ENCODE measurements at places on chromosomes 12 and 14.

- no peak for DNase-seq
Observed at GRCh38 chr12:4307593-4308333, 13.2 kb upstream of the TIGAR start.

DNA sequence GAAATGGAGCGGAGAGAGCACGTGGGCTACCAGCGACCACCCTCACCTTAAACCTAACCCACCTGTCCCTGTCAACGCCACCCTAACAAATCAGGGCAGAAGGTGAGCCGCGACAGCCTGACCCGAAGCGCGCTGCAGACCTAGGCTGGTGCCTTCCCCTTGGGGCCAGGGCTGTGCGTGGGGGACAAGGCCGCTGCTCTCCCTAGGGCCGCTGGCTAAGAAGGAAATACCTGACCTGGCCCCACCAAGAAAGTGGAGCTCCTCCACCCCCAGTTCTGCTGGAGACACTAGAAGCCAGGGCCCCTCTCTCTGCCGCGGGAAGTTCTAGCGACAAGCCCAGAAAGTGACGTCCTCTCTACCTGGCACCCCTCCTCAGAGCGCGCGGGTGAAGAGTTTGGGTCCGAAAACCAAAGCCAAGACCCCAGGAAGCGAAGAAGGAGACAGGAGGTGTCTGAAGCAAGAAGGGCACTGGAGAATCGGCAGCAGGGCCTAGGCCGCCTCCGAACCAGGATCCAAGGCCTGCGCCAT, 7.5 kb downstream of the SIX1 start:
- no peak for DNase-seq

DNA sequence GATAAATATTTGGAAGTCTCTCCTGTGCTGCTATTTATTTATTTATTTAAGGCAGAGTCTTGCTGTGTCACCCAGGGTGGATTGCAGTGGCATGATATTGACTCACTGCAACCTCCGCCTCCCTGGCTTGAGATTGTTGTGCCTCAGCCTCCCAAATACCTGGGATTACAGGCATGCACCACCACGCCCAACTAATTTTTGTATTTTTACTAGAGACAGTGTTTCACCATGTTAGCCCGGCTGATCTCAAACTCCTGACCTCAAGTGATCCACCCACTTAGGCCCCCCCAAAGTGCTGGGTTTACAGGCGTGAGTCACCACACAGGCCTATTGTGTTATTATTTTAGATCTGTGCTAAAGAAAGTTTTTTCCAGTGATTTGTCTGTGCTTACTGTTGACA, 225.2 kb downstream of the CCER1 start:
- no peak for DNase-seq

- no peak for DNase-seq
Observed at GRCh38 chr12:121955258-121956237, 37.2 kb downstream of the CFAP251 start.

DNA sequence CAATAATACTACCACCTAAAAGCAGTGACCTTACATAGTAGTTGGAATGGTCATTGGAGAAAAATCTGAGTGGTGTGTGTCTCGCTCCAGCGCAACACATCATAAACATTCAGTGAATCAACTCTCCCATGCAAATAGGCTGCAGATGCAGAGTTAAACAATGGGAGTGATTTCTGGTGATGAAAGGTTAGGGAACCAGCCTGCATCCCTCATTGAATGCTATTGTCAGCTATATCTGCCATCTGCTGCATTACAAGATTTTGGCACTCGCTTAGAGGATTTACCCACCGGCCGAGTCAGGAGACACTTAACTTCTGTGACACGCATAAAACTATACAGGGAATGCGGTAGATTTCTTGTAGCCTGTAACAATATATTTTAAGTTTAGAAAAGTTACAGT, 900.9 kb downstream of the FLRT2 start:
- no peak for DNase-seq

DNA sequence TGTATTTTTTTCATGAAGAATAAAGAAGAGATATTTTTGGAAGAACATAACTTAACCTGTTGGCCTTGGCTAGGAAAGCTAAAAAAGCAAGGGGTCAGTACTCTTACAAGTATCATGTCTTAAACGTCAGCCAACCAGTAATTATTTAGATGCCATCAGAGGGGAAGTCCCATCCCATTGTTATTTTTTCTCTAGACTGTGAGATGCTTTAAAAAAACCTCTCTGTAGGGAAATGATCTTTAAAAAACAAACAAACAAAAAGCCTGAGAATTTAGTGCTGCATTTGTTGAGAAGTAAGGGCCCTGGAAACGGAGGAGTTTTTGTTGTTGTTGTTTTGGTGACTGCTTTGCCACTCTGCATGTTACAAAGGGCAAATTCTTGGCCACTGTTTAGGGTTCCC, 474.0 kb downstream of the ZFP36L1 start:
- no peak for DNase-seq

- no peak for DNase-seq
Observed at GRCh38 chr12:50508970-50509663, 4.3 kb downstream of the DIP2B start.

DNA sequence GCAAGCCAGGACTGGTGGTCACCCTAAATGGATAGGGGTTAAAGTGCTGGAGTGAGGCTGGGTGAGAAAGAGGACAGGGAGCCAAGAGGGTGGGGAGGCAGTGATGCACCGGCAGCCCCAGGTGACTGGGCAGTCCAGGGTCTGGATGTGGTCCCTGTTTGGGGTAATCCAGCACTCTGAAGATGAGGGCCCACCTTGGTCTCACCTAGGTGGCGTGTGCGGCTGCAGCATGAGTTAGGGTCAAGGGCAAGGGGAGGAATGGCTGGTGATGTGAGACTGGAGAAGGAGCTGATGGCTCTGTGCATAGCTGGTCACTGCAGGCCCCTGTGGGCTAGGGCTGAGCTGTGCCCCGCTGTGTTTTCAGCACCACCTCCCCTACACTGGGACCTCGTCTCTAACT, 1.6 kb upstream of the C1RL start:
- no peak for DNase-seq

DNA sequence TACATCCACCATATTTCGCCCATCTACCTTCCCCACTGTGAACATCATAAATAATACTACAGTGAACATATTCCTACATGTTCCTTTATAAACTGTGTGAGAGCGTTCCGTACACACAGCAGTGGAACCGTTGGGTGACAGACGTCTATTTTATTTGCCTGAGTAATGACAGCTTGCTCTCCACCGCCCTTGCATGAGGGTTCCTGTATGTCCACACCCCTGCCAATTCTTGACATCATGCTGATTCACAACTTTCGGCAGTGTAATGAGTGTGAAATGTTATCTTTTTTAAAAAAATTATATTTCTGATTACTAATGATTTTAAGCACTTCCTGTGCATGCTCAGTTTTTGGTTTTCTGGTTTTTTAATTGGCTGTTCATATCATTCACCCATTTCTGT, 4.3 kb upstream of the RAD52 start:
- no peak for DNase-seq

GRCh38 chr14:100070310-100070709, 5.1 kb downstream of the EVL start:
- no peak for DNase-seq

- DNase-seq, result no peak
Observed at GRCh38 chr12:95994476-95994875, 1.7 kb downstream of the HAL start.

DNA sequence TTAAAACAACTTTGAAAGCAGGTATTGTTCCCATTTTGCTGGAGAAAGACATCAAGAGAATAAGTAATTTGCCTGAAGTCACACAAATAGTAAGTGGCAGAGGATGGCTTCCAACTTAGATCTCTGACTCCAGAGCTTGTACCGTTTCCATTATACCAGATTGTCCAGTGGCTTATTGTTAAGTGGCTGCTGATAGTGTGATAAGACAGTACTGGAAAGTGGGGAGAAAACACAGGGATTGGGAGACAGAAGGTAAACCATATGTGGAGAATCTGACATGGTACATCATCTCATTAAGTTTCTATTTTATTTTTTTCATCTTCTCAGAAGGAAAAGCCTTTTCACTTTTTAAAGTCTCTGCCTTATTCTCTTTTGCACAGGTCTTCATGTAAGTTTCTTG, 108.5 kb downstream of the SRGAP1 start:
- DNase-seq, result no peak

DNA sequence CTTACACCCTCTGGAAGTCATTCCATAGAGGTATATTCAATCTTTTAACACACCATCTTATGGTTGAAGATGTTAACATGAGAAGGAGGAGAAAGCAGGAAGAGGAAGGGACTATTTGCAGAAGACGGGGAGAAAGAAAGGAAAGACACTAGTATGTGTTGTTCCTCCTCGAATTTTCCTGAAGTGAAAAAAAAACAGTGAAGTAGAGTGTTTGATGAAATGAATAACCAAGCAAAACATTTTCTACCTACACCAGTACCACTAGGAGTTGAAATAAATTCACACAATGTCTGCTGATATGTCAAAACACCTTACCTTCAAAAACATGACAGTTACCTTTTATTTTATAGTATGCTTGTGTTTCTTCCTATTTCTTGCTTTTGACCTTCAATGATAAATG, 1.4 kb upstream of the CNOT2 start:
- no peak for DNase-seq

DNA sequence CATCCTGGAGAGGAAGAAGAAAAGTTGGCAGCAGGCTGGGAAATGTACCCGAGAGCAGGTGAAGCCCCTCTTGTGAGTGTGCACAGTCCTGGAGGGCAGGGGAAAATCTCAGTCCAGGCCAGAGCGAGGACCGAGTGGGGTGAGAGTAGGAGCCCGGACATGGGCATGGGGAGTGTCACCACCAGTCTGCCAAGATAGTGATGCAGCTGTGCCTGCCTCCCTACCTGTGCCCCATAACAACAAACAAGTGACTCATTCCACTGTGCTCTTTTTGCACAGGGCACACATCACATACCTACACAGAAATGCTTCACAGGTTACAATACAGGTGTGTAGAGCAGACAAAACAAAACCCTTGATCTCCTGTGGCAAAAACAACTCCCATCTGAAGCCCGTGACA, 205.9 kb upstream of the PELI2 start:
- DNase-seq, result no peak

GRCh38 chr12:86429824-86430223, 173.6 kb upstream of the MGAT4C start:
- no peak for DNase-seq
